Stimulated activated CD8-positive, alpha-beta memory T cell treated with anti-CD3 and anti-CD28 coated beads, Interleukin-4, amount 100 ng/mL, for 4 hours (primary cell): ENCODE measurements at places on chromosomes 16 and 17.

DNA sequence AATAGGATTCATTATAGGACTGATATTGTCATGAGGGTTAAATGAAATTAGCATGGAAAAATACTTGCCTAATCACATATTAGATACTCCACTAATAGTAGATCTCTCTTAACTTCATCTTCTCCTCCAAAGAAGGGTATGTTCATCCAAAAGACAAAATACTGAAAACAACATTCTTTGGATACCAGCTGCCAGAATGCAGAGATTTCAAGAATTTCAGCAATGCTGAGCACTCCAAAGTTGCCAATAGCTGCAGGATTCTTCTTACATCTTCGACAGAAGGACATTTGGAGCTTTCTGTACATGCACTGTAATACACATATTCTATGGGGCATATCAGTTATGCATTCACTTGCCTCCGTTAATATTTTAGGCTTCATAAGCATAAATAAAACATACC, 436.5 kb downstream of the HAPSTR1 start:
- DNase-seq, result no peak

DNA sequence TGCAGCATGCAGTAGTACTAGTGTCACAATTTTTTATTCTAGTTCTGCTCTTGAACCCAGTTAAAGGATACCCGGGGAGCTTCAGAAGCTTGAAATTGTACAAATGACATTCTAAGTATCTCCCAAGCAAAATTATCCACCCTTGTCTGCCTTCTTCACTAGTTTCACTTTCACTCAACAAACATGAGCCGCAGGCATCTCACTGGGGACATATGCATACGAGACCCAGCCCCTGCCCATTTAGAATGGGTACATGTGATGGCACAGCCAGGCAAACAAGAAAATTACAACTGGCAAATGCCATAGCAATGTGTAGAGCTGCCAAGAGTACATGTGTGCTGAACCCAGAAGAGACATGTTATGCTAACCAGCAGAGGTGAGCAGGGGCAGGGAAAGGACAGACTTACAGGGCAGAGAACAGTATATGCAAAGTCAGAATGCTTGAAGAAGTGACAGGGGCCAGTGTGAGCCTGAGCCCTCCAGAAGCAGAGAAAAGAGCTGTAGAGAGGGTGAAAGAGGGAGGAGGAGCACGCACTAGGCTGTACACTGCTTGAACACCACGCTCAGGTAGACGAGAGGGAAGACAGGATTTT, 8.3 kb downstream of the GINS2 start:
- no peak for DNase-seq

DNA sequence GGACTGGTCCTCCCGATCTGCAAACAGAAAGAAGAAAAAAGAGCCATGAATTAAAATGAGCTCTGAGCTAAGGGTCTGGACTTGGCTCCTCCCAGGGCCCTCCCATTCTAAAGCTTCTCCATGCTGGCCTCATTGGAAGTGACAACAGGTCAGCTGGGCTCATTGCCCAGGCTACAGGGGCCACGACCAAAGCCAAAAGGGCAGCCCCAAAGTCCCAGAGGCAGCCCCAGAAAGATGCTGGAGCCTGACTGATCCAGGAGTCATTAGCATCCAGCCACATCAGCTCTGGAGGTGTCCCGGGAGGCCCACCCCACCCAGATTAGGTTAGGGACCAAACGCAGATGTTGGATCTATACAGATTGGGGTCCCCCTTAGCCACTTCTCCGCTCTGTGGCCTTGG, 58.2 kb downstream of the MYH11 start:
- no peak for DNase-seq

GRCh38 chr17:6303664-6304063, 131.3 kb downstream of the AIPL1 start:
- no peak for DNase-seq

- no peak for DNase-seq
Observed at GRCh38 chr17:28396635-28397239, 9.3 kb downstream of the SLC46A1 start.

DNA sequence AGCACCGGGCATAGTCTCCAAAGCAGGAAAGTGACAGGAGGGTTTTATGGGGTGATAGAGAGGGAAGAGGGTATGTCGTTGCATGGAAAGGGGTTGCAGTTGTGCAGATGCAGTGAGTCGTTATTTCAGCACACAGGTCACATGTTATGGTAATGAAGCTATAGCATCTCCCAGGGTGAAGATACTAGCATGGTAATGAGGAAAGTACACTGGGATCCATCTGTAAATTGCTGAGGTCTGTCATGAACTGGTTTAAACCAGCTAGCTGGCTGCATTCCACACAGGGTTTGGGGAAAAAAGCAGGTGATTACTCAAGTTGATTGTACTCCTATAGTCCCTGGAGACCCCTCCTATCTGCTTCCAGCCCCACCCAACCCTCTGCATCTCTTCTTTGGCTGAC, 11.7 kb downstream of the COX11 start:
- DNase-seq, result no peak

DNA sequence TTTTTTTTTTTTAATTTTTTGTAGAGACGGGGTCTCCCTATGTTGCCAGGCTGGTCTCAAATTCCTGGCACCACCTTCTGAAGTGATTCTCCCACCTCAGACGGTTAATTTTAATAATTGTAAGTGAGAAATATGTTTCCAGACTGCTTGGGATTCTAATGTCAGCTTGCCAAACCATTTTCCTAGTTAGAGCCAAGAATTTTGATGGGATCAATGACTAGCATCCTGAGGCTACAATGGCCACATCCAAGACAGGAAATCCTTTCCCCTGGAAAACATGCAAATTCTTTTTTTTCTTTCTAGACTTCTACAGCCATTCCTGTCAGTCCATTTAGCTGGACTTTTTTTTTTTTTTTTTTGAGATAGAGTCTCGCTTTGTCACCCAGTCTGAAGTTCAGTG, 32.6 kb downstream of the IGF2BP1 start:
- no peak for DNase-seq

- peak; percentile 64 for DNase-seq
Observed at GRCh38 chr17:38871247-38872015, 1.6 kb downstream of the LASP1 start.

- DNase-seq, result no peak
Observed at GRCh38 chr17:76318586-76318985, 10.5 kb upstream of the QRICH2 start.

- DNase-seq, result no peak
Observed at GRCh38 chr17:29149431-29150064, 30.6 kb downstream of the MYO18A start.
